ENCODE measurements at places on chromosomes 1 and 21. TPM values are rescaled to one million over a fixed set of nuclear protein-coding genes. Genes with fewer than 3 reads are reported as not detected.
A peak's percentile ranks its signal among the peaks of the same experiment; 100 is the strongest.

The KCNJ15 gene
- 0.97 TPM for total RNA-seq

The CLIC6 gene
- total RNA-seq: 1.0 TPM

The OXCT2 gene
- total RNA-seq: 1.6 TPM

The KCNH1 gene
- 0.46 TPM for total RNA-seq

The RHCE gene
- 0.27 TPM for total RNA-seq

The HES4 gene
- total RNA-seq: 26.9 TPM

The GBP7 gene
- total RNA-seq: not detected

The LRRN2 gene
- 0.72 TPM for total RNA-seq

The MASP2 gene
- total RNA-seq: not detected

The ESRRG gene
- 0.28 TPM for total RNA-seq

The CELA3A gene
- not detected for total RNA-seq

The DYNLT4 gene
- 0.55 TPM for total RNA-seq

- H3K4me1 ChIP-seq: peaks cover 8% of the 10 kb centered on the region
- H3K36me3 ChIP-seq: no peaks in the 10 kb centered on the region
- DNase-seq: peak; percentile 72
- H3K27ac ChIP-seq: peak overlapping the region; percentile 90
- H3K4me3 ChIP-seq: peak overlapping the region; percentile 58
- H3K27me3 ChIP-seq: no peaks in the 10 kb centered on the region
Measured at GRCh38 chr1:3069491-3070308, 697 bp downstream of the PRDM16 start.

DNA sequence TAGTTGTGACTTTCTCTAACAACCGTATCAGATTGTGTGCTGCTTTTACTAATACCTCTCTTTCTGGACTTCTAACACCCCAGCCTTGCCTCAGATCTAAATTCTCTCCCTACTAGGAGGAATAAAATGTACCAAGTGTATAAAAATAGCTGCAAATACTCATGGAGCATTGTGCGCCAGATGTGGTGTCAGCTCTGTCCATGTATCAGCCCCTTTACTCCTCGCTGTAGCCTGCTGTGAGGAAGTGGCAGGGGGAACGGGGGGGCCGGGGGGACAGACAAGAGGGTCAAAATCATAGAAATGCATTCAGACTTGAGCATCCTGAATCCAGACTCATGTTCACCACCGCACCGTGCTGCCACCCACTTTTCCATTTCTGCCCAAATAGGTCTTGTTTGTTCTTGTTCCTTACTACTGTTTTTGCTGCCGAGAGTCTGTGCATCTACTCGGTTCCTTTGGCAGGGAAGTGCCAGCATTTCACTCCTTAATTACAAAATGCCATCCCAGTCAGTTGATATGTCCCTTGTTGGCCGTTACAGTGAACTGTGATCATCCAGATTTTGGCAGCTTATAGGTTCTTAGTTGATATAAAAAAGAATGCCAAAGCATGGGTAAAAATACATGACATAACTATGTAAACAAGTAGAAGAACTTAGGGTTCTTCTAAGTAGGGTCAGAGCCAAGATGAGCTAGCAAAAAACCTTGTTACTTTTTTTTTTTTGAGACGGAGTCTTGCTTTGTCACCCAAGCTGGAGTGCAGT lies 76.4 kb downstream of the UBE4B start:
- no peak overlapping the region for H3K4me3 ChIP-seq
- H3K27me3 ChIP-seq: no peaks in the 10 kb centered on the region
- no peaks in the 10 kb centered on the region for H3K4me1 ChIP-seq
- no peak overlapping the region for H3K27ac ChIP-seq

- H3K4me3 ChIP-seq: no peak overlapping the region
- no peaks in the 10 kb centered on the region for H3K27me3 ChIP-seq
- no peak for DNase-seq
Measured at GRCh38 chr1:13675151-13675651, 24.8 kb upstream of the PRDM2 start.

DNA sequence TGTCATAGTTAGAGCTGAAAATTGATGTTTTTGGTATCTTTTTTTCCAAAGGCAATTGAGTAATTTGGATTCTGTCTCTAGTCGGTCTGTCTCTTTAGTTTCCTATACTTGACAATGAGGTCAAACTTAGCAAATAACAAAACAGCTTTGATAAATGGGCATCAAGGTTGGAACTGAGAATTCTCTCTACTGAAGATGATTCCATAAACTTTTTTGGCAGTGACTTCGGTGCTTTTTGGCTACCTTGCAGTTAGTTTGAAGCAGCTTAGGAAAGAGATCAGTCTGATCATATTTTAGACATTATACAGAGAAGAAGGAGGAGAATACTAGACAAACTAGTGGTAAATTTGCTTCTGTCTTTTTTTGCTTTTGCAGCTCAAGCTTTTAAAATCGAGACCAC lies 559 bp downstream of the VCAM1 start:
- no peak overlapping the region for H3K27ac ChIP-seq
- peak overlapping the region; percentile 19 for H3K4me3 ChIP-seq
- no peak for DNase-seq
- peaks cover 6% of the 10 kb centered on the region for H3K4me1 ChIP-seq

DNA sequence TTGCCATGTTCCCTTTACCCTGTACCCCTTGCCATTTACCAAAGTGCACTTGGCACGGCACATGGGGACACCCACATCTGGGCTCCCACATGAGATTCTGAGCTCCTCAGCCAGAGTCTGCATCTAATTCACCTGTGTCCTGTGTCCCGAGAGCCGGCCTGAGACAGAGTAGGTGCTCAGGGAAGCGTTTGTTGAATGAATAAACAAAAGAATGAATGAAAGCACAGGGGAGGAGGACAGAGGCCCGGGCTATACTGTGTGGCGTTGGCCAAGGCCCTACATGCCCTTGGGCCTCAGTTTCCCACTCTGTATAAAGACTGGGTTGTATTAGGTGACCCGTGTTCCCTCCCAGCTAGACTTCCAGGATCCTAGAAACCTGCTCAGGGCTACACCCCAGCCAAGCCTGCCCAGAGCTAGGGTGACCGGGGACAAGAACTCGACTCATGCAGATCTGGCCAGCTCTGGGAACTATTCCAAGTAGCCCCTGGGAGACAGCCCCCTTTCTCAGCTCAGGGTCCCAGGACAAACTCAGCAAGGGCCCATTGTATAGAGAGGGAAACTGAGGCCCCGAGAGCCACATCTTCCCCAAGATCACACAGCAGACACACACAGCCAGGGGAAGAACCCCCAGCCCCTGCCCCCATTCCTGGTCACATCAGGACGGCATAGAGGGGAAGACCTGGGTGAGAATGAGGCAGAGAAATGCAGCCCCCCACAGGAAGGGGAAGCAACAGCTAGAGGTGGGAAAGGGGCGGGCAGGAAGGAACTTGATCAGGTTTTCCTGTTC lies 6.0 kb downstream of the EPHA2 start:
- no peaks in the 10 kb centered on the region for H3K27me3 ChIP-seq
- H3K36me3 ChIP-seq: no peaks in the 10 kb centered on the region
- peaks cover 19% of the 10 kb centered on the region for H3K4me1 ChIP-seq
- H3K27ac ChIP-seq: no peak overlapping the region
- H3K4me3 ChIP-seq: no peak overlapping the region

DNA sequence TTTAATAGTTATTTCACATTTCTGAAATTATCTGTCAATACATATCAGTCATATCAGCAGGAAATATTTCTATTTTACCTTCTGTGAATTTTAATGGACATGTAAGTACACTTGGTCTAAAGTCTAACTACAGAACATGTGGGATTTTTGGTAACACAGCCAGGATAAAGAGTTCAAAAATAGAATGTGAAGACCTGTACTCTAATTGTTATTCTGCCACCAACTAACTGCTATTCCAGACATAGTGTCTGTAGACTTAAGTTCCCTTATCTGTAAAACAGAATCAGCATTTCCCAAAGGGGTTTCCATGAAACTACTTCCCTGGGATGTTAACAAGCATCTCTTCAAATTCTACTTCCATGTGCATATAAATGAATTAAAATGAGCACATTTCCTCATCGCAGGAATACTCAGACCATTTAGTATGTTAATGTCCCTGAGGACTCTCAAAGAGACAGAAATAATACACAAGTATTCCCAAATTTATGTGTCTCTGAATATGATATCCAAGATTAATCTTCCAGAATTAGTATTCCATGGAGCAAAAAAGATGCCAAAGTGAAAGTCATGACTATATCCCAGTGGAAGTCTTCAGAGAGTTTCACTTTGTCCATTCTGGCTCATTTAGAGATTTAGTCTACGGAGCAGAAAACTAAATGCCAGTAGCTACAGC lies 325.6 kb downstream of the NEGR1 start:
- no peaks in the 10 kb centered on the region for H3K36me3 ChIP-seq
- H3K27ac ChIP-seq: no peak overlapping the region
- no peak overlapping the region for H3K4me3 ChIP-seq
- no peak for DNase-seq
- no peaks in the 10 kb centered on the region for H3K4me1 ChIP-seq
